ENCODE measurements at places on chromosomes 6 and 20. TPM values are rescaled to one million over a fixed set of nuclear protein-coding genes. Genes with fewer than 3 reads are reported as not detected.

Gene PTGIS
- 0.40 TPM for total RNA-seq

Gene TFAP2A
- not detected for total RNA-seq

Gene PBOV1
- total RNA-seq, result not detected

Gene SMLR1
- total RNA-seq, result not detected

Gene CRYBG1
- 46.8 TPM for total RNA-seq

Gene PRKN
- total RNA-seq, result 0.77 TPM

Gene ANKRD66
- not detected for total RNA-seq

Gene LAMP5
- not detected for total RNA-seq

Gene WFDC10B
- total RNA-seq, result not detected

Gene SASH1
- total RNA-seq, result 0.47 TPM

Gene COX7A2
- 397 TPM for total RNA-seq

Gene GSTA1
- total RNA-seq, result not detected

Gene PRRT1
- 0.23 TPM for total RNA-seq

Gene FRK
- total RNA-seq, result 0.02 TPM

Gene SCAND1
- total RNA-seq, result 63.6 TPM

Gene ELOVL4
- total RNA-seq, result 0.79 TPM

Gene LY6G5C
- 1.7 TPM for total RNA-seq

Gene RIOK1
- 25.8 TPM for total RNA-seq

Gene SYNCRIP
- 111 TPM for total RNA-seq

Gene FNDC1
- not detected for total RNA-seq

Gene TAGAP
- total RNA-seq, result 60.3 TPM

Gene EYA4
- not detected for total RNA-seq

Gene EYA2
- not detected for total RNA-seq

Gene ACTR5
- 7.8 TPM for total RNA-seq

Gene EFCAB8
- total RNA-seq, result 1.2 TPM

Gene SLC22A2
- not detected for total RNA-seq

Gene C6orf141
- total RNA-seq, result 0.83 TPM

Gene ANKEF1
- total RNA-seq, result 6.9 TPM

Gene NOX3
- not detected for total RNA-seq

Gene DPPA5
- total RNA-seq, result not detected

Gene UNC5CL
- total RNA-seq, result 1.6 TPM
